ENCODE measurements at places on chromosomes 7 and 10.

DNA sequence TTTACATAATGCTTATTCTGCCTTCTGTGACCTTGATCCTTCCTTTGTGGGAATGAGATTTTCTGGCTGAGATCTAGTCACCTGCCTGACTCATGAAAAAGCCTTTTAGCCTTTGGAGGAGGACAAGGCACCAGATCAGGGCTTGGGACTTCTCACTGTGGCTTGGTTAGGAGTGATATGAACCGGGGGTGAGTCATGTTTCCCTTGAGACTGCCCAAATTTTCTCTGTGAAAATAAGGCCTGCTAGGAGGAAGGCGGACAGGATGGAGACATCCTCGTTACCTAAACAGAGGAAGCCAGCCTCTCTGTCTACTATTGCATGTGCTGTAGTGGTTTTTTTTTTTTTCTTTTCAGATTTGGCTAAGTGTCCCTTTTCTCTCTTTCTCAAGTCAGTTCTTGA, 57.8 kb downstream of the EVX1 start:
- DNase-seq: no peak

- DNase-seq: no peak
These were observed 147.1 kb downstream of the WDR11 start for GRCh38 chr10:120998251-120998650.

- no peak for DNase-seq
These were observed 99.5 kb upstream of the ABI1 start for GRCh38 chr10:26960308-26960707.

DNA sequence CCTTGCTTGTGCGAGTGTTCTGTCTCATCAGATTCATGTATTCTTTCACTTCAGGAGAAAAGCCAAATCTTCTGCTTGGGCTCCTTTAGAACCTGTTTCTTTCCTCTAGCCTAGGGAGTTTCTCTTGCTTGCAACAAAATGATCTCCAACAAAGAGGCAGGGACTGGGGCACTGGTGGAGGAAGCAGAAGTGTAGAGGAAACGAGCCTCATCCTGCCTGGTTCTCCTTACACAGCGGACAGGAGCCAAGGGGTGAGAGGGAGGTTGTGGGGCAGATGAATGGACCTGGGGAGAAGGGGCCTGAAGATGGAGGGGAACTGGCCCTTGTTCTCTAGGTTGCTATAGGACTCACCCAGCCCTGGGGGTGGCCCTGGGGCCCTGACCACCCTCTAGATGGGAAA, 141.1 kb downstream of the PKD1L1 start:
- no peak for DNase-seq

- DNase-seq: no peak
These were observed 135.5 kb downstream of the NPY start for GRCh38 chr7:24419511-24419910.

- no peak for DNase-seq
These were observed 213.3 kb downstream of the PLXDC2 start for GRCh38 chr10:20029523-20029922.

GRCh38 chr10:129855836-129856563, 108.1 kb downstream of the EBF3 start:
- no peak for DNase-seq

- no peak for DNase-seq
These were observed 20.6 kb downstream of the DNAJB6 start for GRCh38 chr7:157357129-157358040.

DNA sequence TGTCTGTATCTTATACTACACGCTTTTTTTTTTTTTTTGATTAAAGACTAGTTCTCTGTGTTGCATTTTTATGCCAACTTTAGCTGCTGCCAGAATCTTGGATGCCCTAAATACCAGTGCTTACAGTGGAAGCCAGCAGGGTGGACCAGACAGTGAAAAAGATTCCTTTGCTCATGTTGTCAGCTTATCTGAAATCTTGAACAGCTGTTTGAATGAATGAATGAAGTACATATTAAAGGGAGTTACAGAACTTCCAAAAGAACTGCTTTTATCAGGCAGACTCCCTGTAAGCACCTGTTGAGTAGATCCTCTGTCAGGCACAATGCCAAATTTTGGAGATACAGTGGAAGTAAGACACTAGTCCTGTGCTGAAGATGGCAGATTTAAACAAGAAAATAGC, 184.9 kb downstream of the PPP1R9A start:
- no peak for DNase-seq

Measured in RKO (cell line).